GM06990 (cell line): ENCODE measurements at places on chromosomes 3 and 15.
A peak's percentile ranks its signal among the peaks of the same experiment; 100 is the strongest.

- DNase-seq: peak; percentile 39
These were observed 56.0 kb upstream of the KCNMB2 start for GRCh38 chr3:178480274-178480673.

- DNase-seq: no peak
These were observed 220.2 kb downstream of the VPS13C start for GRCh38 chr15:61840090-61840489.

DNA sequence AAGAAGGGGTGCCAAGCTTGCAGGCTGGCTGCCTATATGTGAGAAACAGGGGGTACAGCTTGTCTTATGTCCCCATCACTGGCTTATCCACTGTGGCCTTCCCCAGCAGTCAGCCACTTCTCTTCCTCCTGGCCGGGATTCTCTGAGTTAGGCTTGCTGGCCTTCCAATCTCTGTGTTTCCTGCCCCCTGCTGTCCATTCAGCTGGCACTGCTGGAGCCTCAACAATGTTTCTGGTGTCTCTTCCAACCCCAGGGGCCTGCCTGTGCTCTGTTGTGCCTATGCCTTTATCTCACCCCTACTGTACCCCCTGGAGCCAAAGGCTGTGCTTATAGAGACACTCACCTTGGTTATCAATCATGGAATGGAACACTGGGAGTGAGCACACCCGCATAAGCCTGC is 36.5 kb downstream of the ANAPC13 start:
- no peak for DNase-seq

- no peak for DNase-seq
These were observed 11.0 kb downstream of the FYCO1 start for GRCh38 chr3:45984331-45985312.

DNA sequence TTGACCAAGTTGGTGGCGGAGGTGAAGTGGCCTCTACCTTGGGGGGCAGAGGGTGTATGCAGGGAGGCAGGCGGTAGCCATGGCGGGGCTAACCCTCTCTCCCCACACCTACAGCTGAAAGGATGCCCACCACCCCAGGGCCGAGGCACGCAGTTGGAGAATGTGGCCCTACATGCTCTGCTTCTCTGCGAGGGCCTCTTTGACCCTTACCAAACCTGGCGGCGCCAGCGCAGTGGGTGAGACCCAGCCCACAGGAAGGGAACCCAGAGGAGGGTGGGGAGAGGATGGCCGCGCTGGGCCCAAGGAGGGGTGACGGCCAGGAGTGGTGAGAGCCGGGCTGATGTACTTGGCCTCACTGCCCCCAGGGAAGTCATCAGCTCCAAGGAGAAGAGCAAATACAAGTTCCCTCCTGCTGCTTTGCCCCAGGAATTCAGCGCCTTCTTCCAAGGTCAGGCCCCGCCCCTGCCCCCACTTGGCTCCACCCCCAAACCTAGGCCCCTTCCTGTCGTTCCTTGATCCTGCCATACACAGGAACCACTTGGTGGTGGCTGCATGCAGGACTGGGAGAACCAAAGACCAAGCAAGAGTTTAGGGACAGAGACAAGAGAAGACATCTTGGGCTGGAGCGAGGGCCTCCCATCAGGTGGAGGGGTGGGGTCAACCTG is 9.8 kb downstream of the NBEAL2 start:
- DNase-seq: no peak

- DNase-seq: no peak
These were observed 142.3 kb downstream of the IL5RA start for GRCh38 chr3:2967871-2968270.

- DNase-seq: no peak
These were observed 16.2 kb downstream of the FYCO1 start for GRCh38 chr3:45979378-45979777.

DNA sequence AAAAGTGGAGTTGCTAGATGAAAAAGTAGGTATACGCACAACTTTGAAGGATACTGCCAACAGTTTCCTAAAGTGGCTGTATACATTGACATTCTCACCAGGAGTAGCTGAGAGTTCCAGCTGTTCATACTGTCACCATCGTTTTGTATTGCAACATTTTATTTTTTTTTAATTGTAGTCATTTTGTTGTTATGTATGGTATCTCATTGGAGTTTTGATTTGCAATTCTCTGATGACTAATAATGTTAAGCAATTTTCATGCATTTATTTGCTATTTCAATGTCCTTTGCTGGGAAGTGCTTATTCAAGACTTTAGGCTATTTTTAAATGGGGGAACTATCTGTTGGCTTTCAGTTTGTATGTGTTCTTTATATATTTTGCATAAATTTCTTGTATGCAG is 185.1 kb upstream of the TGFBR2 start:
- DNase-seq: no peak

DNA sequence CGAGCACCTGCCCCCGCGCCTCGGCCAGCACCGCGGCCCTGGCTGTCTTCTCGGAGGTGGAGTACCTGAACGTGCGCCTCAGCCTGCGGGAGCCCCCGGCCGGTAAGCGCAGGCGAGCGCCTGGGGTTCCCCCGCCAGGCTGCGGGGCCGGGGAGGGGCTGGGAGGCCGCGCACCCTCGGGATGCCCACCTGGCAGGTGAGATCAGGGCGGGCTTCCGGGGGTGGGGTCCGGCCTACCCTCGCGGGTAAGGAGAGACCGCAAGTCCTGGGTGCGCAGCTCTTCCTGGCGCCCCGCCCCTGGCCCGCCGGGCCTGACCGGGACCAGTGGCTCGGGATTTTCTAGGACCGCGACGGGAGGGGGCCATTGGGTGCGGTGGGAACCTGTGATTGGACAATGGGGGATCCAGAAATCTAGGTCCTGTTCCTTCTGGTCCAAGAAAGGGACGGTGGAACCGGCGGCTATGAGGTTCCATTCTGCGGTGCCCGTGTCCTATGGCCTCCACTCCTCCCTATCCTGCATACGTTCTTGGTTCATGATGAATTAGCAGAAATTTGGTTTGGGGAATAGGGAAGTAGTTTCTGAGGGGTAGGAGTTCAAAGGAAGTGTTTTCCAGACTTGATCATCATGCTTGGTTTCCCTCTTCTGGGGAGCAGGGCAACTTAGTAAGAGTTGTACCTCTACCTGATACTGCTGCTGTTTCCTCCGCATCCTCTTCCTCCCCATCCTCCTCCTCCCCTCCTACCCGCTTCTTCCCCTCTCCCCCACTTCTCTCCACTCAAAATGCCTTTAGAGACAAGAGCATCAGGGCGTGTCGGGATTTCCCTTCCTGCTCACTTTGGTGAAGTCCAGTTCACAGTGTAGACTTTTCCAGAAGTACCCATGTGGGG is 808 bp downstream of the ARRDC4 start:
- no peak for DNase-seq

DNA sequence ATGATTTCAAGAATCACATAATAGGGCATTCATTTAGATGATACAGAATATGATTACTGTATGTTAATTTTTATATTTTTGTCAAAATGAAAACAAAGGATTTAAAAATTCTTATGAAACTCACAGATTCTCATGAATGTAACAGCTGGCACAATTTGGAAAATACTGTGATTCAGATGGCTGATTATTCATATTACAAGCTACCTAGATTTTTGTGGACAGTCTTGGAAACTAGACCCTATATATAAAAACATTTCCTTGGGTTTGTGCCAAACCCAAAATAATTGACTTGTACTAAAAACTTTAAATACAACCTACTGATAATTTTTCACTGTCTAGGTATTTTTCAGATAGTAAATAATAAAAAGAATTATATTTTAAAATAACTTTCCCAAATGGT is 26.2 kb downstream of the ZBED2 start:
- DNase-seq: no peak

- DNase-seq: no peak
These were observed 140.4 kb downstream of the SATB1 start for GRCh38 chr3:18284716-18285115.

- no peak for DNase-seq
These were observed 229.9 kb downstream of the THRB start for GRCh38 chr3:24264748-24265158.

DNA sequence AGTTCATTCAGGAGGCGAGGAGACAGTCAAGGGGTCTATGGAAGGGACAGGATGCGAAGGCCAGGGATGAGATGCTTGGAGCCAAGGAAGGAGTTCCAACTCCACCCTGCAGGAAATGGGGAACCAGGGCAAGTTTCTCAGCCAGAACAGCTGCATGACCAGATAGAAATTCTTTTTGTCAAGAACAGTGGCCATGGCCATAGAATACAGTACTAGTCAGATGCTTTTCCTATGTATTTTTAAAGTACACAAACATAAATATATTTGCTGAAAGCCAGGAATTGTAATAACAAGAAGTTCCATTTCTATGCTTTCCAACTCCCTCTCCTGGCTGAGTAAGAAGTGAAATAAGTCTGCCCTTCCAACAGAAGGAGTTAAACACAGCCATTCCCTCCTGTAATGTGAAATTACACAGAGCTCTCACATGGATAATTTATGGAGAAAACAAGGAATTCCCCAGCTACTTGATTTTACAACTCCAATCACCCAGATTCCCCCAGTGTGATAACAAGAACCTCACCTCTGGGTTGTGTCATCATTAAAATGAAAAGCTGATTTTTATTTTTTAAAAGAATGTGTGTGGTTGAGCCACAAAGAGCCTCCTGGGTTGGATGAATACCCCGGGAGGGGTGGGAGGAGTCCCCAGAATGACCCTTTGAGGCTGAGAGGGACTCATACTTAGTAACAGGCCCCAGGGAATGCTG is 124.6 kb upstream of the ARHGEF3 start:
- no peak for DNase-seq

- no peak for DNase-seq
These were observed 354.5 kb upstream of the SOX14 start for GRCh38 chr3:137409584-137409983.

DNA sequence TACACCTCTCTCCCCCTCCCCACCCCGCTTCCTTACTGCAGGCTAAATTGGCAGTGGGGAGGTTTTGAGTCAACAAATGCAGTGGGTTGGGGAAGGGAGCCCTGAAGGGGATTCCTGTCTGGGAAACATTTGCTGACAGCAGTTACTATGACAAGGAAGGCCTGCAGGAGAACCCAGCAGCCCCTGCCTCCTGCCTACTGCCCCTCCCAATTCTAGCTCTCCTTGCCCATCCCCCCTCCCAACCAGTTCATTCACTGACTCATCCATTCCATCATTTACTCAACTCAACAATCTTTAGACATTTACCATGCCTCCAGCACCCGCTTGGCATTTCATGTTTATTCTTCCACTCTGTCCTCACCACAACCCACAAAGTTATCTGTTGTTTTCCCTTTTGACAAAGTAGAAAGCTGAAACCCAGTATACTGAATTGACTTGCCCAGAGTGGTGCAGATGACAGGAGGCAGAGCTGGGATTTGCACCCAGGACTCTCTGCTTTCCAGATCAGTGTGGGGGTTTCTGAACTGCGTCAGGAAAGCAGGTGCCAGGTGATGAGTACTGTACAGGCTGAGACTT is 75.0 kb downstream of the MAGEF1 start:
- no peak for DNase-seq

GRCh38 chr3:155334914-155335723 is 41.6 kb upstream of the STRIT1 start:
- DNase-seq: peak; percentile 33

DNA sequence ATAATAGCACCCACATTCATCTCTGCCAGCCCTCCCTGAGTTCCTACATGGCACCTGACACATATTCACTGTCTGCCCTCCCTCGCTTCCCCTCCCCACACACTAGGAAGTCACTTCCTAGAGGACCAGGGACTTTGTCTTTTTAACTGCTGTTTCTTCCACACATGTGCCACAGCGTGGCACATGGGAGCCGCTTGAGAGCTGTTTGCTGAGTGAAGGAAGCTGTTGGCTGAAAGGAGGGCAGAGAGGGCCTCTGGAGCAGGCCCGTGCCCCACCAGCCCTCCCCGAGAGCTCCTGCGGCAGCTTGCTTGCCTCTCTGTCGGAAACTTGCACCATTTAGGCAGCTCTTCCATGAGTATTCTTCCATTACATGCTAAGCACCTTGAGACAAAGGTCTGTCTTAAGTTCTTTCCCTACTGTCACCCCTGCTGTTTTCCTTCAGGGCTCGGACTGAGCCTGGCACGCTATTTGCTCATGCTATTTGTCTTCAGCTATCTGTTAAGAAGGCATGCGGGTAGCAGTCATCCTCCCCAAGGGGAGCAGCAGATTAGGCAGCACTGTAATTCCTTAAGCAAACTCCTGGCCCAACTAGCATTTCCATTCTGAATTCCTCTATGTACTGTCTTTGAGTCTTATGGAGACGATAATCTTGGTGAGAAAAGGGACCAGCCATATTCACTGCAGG is 72.2 kb downstream of the CACNA1D start:
- DNase-seq: no peak

DNA sequence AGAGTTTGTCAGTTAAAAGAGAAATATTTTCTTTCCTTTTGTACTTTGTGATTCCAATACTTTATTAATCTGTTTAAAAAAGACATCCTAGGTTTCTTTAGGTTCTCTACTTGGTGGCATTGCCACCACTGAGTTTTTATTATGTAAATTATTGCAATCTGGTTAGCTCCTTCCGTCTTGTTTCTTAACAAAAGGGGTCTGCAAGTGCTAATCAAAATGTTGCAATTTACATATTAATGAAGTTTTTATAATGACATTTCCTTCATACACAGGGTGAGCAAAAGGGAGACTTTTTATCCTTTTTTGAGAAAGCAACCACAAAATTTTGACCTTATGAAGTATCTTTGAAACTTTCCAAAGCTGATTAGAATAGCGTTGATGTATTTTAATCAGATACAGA is 1307.3 kb downstream of the ROBO2 start:
- no peak for DNase-seq

- DNase-seq: no peak
These were observed 166.7 kb upstream of the BCL6 start for GRCh38 chr3:187912007-187912406.

- no peak for DNase-seq
These were observed 204.1 kb upstream of the ZBTB20 start for GRCh38 chr3:115351193-115351592.

- DNase-seq: no peak
These were observed 66.6 kb downstream of the USF3 start for GRCh38 chr3:113629584-113630421.

- no peak for DNase-seq
These were observed 85.4 kb downstream of the IGSF11 start for GRCh38 chr3:118949113-118949760.

GRCh38 chr15:59591356-59591755 is 20.2 kb upstream of the GCNT3 start:
- no peak for DNase-seq

- no peak for DNase-seq
These were observed 200.4 kb downstream of the WNT5A start for GRCh38 chr3:55286693-55287092.

DNA sequence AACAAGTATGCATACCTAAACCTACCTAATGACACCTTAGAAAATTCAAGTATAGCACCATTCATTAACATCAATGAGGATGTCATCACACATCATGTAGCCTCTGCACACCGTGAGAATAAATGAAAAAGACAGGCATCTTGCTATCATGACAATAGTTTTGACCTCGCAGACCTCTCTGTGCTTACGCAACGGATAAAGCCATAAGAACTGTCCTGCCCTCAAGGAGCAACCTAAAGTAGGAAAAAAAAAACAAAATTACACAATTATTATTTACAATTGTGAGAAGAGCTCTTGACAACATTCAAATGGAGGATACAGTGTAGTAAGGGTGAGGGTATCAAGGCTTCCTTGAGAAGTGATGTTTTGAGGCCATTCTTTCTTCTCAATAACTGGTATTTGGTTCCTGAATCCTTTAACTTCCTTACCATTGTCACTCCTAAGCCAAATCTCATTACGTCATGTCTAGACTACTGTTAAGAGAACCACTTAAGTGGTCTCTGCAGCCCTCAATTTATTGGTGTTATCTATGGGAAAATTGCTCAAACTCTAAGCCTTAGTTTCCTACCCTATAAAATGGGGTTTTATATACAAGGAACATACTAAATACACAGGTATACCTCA is 7.0 kb upstream of the SETD5 start:
- no peak for DNase-seq
